ENCODE measurements at places on chromosomes 2 and 18. TPM values are rescaled to one million over a fixed set of nuclear protein-coding genes. Genes with fewer than 3 reads are reported as not detected.

Gene HRH4
- 0.17 TPM for total RNA-seq

Gene MAP4K4
- 99.2 TPM for total RNA-seq

Gene ALPP
- 0.28 TPM for total RNA-seq

Gene TUBB8B
- total RNA-seq, result 3.6 TPM

- DNase-seq, result no peak
These were observed 118.4 kb downstream of the INO80D start for GRCh38 chr2:205967391-205968075.

- no peak for DNase-seq
These were observed 2.0 kb downstream of the IKZF2 start for GRCh38 chr2:213149294-213149875.

DNA sequence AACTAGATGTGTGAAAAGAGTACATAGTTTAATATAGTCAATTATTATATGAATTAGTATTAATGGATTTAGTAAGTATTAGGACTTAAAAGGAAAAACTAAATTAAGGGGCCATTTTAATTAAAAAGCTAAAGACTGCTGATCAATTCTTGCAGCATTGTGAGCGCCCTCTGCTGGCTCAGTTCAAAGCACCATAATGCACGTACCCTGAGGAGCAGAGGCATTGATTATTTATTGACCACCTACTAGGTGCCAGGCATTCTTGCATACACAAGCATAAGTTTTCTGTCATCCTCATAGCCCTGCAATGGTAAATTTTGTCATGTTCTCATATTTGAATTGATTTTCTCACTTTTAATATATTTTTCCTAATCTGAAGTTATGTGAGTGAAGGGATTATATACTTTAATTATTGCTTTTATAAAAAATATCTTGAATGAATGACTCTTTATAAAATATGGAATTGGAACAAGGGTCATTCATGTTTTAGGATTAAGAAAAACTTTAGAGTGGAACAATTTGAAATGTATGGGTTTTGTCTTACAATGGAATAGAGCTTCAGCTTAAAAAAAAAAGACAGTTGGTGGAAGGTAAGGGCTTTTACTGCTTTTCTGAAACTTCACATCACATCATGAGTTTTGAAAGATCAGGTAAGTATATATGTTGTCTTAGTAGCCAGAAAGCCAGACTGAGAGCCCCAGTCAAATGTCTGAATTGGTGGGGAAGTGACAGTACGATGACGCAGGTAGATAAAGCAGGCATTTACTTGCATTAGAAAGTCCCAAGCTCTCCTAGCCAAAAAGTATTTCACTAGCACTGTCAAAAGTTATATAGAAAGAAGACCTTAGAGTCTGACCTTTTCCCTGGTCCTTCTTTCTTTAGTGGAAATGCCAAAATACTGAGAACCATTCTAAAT, 9.7 kb downstream of the ITGA4 start:
- DNase-seq, result peak; percentile 81

DNA sequence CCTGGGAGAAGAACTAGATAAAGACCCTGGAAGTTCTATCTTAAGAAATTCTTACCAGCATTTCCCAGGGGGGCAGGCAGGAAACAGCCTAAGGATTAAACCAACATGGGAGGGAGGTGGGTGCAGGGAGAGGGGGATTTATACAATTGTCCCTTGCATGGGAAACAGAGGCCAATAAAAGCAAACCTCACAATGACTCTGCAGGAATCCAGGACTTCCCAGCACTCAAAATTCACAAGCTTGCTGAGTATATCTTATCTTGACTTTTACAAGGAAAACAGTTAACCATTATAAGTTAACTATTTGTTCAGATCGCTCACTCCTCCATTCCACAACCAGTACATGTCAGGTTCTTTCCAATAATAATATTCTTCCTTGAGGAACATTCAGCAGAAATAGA, 241.3 kb downstream of the MREG start:
- DNase-seq, result peak; percentile 12

GRCh38 chr2:206392118-206392517, 51.2 kb upstream of the ADAM23 start:
- DNase-seq, result peak; percentile 87

GRCh38 chr2:120367649-120368048, 21.7 kb downstream of the INHBB start:
- DNase-seq, result no peak

GRCh38 chr18:79786304-79786703, 11.4 kb upstream of the KCNG2 start:
- no peak for DNase-seq

DNA sequence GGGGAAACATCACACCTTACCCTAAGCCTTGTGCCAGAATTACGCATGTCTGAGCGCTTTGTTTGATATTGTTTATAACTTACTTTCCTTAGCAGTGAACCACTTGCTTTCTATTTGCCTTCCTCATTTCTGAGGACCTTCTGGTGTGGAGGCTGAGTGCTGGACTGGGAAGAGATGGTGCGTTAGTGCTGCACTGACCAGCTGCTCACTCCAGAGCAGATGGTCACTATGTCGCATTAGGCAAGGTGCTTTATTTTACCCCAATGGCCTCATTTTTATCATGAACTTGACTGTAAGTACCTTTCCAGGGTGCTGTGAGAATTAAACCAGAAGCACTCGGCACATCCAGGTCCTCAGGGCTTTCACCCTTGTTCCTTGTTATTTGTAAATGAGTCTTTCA, 46.6 kb upstream of the TMEM18 start:
- DNase-seq, result no peak

DNA sequence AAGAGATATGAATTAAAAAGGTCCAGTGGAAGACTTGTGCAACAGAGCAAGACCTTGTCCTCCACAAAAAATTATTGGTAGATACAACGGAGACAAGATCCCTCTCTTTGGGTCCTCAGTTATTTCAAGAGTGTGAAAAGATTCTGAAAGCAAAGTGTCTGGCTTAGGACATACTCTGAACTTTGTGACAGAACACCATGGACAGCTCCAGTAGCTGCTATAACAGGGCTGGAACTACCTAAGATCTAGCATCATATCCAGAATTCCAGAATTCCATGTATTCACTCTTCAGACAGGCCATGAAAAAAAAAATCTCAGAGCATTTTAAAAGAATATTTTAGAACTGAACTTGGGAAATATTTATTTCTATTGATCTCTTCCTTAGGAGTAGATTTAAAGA, 74.8 kb upstream of the ZBTB14 start:
- DNase-seq, result peak; percentile 11

DNA sequence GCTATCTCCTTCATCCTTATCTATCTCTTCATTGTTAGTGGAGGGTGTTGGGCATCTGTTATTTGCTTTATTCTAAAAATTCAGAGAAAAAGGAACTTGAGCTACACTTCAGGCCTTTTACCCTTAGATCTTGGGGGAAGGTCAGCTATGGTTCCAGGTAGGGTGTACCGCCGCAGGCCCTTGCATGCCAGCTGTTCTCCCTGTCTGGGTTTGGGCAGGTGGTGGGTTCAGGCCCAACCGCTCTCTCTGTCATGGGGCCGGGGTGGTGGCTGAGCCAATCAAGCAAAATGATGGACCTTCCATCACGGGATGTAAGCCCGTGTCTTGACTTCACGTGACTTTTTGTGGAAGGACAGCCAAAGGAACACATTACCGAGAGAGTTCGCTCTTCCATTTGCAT, 231.1 kb downstream of the LDLRAD4 start:
- no peak for DNase-seq

DNA sequence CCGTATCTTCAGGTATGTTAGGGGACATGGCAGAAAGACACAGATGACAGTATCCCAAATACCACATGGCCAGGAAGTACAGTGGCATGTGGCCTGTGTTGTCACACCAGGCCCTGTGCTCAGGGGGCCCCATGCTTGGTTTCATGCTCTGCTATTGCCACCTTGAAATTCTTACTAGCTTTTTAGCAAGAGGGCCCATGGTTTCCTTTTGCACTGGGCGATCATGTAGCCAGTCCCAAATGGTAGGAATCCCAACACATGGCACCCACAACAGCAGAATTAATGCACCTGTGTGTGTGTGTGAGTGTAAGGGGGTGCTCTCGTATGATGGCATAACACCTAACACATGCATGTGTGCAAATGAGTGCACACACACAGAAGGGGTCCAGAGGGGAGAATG, 39.2 kb downstream of the MYO7B start:
- no peak for DNase-seq
